ENCODE measurements at places on chromosomes 6 and 20.

- no peak for DNase-seq
These were observed 189.4 kb downstream of the CD109 start for GRCh38 chr6:73885393-73885792.

DNA sequence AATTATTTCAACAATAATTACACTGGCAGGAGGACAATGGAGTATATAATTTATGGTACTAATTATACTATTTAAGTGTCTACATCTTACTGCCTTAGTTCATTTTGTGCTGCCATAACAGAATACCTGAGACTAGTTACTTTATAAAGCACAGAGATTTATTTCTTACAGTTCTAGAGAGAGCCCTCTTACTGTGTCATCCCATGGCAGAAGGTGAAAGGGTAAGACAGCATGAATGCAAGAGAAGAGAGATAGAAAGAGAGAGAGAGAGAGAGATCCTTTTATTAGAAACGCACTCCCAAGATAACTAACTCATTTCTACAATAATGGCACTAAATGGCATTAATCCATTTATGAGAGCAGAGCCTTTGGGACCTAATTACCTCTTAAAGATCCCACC is 314.7 kb downstream of the EPM2A start:
- no peak for DNase-seq

DNA sequence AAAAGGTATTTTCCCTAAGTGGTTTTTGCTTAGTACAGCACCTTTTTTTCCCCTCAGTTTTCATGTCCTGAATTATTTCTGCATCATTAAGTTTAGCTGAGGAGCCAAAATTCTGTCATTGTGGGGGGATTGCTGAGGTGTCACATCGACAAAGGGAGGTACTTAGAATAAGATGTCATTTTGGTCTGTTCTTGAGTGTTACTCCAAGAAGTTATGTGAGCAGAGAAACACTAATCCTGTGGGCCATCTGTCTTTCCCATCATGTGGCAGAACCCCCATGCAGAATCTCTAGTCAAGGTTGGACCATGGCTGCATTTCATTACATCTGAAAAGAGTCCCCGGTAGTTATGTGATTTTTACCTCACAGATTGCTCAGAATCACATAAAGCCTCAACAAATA is 167.8 kb upstream of the CENPW start:
- no peak for DNase-seq

DNA sequence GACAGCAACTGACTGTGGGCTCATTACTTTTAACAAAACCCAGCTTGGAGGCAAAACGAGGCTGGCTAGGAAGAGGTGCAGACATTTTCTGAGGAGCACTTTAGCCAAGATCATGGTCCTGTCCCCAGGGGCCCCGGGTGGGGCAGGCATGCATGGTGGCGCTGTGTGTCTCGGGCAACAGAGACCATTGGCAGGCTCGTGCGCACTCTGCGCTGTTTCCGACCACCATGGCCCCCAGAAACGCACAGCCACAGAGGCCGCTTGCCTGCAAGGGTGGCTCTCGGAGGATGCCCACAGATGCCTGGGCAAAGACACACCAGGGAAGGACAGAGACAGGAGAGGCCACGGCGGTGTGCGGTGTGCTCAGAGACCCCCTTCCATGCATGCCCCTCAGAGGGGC is 6.7 kb downstream of the BHLHE23 start:
- no peak for DNase-seq

DNA sequence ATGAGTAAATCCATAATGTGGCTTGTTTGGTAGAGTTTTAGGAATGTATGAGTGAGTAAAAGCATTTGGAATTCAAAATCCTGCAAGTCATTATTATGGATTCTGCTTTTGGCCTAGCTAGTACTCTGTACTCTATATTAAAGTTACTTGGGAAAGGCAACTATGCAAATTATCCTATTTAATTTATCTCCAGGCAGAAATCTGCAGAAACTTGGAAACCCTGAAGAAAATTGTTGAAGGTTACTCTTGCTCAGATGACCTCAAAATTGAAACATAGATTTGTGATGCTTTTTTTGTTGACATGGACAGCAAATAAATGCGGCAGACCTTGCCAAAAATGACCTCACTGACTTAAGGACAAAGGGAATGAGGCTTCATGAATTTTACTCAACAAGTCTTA is 477.1 kb upstream of the EYS start:
- DNase-seq: no peak

DNA sequence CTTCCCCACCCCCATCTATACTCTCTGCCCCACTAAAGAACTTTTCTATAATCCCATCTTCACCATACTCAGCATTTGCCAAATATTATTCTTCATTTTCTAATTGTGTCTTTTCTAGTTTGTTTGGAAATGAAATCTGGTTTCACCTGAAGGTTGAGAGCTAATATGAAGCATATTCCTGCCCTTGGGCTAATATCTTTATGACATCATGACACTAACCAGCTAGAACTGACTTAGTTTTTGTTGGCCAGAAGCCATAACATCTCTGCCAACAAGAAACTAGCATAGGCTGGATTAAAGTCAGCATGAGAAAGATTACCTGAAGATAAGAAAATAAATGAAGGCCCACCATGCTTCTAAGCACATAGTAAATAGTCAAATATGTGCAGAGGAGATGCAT is 16.7 kb downstream of the UNC5CL start:
- DNase-seq: no peak

DNA sequence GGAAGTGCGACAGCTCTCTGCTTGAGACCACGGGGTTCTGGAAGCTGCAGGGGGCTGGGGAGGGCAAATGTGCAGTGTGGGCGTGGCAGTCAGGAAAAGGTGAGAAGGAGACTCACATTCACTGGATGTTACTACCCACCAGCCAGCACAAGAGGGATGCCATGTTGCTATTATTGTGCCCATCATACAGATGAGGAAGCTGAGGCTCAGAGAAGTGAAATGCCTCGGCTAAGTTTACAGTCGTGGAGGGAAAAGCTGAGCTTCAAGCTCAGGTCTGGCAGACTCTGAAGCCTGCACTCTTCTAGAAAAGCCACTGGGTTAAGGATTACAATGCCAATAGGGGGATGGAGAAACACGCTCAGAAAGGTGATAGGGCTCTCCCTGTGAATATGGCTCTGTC is 34.4 kb downstream of the HNF4A start:
- no peak for DNase-seq

DNA sequence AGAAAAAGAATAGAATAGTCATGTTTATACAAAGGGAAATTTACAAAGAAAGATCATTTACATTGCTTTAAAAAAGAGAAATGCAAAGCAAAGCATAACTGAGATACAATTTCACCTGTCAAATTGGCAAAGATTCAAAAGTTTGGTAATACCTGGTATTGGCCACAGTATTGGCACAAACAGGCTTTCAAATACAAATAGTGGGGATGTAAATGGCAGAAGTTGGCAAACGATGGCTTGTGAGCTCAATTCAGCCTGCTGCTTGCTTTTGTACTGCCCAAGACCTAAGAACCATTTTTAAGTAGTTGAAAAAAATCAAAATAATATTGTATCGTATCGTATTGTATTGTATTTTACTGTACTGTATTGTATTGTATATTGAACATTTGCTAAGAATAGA is 194.5 kb upstream of the JAG1 start:
- no peak for DNase-seq

DNA sequence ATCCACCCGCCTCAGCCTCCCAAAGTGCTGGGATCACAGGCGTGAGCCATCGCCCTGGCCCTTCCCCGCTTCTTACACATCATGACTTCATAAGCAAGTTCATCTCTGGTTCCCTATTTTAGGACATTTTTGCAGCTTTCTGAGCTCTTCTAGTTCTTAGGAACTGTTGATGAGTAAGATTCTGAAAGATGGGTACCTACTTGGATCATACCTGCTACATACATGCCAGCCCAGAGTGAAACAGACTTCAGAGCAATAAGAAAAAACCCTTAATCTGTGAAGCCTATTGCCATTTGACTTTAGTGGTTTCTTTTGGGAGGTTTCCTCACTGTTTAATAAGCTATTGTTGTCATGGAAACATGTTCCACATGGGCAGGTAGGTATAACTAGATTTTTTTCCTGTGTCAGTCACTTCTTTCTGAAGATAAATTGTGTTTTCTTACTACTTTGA is 27.9 kb upstream of the TMEM217 start:
- no peak for DNase-seq

- DNase-seq: no peak
These were observed 92.5 kb upstream of the ADGRF1 start for GRCh38 chr6:47134476-47135189.

DNA sequence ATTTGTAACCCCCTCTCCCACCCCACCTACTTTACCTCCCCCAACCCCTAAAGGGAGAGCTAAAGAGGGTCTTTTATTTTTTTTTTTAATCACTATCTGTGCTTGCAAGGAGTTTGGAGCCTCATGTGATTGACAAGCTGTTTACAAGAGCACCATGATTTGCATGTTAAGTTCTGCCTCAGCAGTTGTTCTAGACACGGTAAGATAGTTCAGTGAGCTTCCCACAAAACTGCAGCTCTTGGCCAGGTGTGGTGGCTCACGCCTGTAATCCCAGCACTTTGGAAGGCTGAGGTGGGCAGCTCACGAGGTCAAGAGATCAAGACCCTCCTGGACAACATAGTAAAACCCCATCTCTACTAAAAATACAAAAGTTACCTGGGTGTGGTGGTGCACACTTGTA is 5.0 kb upstream of the PXDC1 start:
- no peak for DNase-seq

DNA sequence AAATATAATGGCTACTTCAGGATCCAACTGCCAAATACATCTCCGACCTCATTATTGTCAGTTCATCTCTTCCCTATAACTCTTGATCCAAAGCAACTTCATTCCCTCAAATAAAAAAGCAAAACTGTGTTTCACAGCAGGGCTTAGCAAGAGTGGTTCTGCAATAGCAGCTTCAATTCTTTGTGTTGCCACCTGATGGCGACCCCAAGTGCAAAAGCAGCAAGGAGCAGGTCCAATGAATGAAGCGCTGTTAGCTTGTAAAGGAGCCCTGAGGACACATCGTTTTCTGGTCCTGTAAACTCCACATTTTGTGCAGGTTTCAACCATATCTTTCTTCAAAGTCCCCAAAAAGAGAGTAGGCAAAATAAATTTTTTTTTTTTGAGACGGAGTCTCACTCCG is 19.6 kb downstream of the RTN4IP1 start:
- DNase-seq: no peak

DNA sequence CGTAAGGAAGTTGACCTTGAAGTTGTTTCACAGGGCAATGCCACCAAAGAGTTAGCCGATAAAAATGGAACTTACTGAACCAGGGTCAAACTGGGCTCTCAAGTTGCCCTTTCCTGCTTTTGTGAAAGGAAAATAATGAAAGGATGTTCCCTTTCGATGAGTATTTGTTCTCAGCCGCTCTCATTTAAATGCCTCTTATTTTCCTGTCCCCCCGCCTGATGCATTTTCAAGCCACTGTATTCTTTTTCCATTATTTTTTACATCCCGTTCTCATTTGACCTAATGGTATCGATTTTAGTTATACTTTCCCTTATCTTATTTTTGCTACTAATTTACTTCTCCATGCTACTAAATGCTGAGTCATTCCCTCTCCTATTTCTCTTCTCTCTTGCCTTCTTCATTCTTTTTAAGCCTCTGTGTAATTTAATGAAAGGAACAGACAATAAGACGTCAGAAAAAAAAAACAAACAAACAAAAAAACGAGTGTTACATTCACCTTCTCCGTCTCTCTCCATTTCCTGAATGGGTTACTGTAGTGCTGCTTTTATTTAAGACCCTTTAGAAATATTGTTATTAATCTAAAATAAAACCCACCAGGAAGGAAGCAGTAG is 655 bp upstream of the NDUFAF4 start:
- no peak for DNase-seq

- no peak for DNase-seq
These were observed 91.0 kb downstream of the PPP1R14C start for GRCh38 chr6:150233843-150234269.

- no peak for DNase-seq
These were observed 8.7 kb upstream of the GTF3C6 start for GRCh38 chr6:110949679-110950285.

DNA sequence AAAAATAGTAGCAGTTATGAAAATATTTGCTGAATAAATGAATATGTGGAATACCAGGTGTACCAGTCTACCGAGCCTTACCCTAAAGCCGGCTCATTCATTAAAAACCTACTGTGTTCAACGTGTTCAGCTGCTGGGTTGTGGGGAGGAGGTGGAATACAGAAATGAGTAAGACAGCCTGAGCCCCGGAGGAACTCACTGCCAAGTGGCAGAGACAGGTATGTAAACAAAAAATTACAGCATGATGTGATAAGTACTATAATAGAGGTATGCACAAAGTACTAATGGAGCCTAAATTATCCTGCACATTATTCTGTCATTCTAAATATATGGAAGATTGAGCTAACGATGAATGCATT is 6.8 kb upstream of the ADTRP start:
- DNase-seq: no peak
